NCI-H1694 (cell line): ENCODE measurements at places on chromosomes 4 and X.

- no peak for DNase-seq
Measured at GRCh38 chr4:54794579-54794978, 136.8 kb downstream of the KIT start.

- DNase-seq: no peak
Measured at GRCh38 chrX:109934434-109934833, 68.5 kb upstream of the TMEM164 start.

DNA sequence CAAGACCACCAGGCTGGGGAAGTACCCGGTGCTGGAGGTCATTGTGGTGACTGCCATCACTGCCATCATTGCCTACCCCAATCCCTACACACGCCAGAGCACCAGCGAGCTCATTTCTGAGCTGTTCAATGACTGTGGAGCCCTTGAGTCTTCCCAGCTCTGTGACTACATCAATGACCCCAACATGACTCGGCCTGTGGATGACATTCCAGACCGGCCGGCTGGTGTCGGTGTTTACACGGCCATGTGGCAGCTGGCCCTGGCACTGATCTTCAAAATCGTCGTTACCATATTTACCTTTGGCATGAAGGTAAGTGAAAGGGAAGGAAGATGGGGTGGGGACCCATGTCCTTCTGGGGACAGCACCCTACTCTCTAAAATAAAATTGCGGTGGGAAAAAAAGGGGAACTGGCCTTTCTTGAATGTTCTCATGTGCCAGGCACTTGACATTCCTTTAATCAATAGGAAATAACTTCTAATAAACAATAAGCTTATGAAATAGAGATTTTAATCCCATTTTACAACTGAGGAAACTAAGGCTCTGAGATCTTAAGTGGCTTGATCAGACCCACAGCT is 51.6 kb downstream of the CLCN4 start:
- DNase-seq: no peak

DNA sequence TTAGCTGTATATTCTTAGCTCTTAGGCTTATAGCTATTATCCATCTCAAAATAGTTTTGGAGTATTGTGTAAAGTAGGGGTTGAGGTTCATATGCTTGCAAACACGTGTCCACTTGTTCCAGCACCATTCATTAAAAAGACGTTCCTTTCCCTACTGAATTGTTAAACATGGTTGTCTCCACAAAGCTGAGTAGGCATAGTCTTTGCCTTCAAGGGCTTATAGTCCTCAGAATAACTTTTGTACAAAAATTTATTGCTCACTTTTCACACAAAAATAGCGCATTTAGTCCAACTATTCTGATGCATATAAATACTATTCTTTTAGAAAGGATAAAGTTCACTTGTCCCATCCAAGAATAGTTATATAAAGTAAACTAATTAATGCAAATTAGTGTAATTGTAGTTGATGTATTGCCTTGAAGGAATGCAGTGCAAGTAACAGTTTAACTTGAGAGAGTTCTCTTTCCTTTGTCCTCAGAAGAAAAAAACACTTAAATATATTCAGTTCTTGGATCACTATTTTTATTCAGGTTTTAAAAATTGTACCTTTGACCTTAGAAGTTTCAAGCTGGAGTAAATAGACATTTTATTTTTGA is 14.1 kb downstream of the LRIT3 start:
- DNase-seq: no peak

GRCh38 chr4:167265231-167265630 is 30.9 kb upstream of the SPOCK3 start:
- DNase-seq: no peak

GRCh38 chr4:76965866-76966579 is 16.5 kb downstream of the SEPTIN11 start:
- DNase-seq: no peak

GRCh38 chr4:53695540-53696463 is 104.5 kb upstream of the LNX1 start:
- DNase-seq: no peak

DNA sequence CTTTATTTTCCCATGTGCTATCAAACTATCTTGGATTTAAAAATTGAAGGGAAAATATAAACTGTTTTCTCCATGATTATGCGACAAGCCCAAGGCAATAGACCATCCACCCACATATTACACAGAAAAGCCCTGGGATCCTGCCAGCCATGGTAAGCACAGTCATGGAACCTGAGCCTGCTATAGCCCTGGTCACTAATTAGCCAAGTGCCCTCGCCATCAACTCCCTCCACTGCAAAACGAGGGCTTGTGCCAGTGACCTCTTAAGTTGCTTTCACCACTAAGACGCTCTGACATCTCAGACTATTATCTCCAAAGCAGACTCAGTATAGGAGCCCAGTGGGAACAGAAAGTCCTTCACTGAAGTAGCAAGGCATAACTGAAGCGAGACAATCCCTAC is 69.2 kb downstream of the NLGN4X start:
- DNase-seq: no peak

DNA sequence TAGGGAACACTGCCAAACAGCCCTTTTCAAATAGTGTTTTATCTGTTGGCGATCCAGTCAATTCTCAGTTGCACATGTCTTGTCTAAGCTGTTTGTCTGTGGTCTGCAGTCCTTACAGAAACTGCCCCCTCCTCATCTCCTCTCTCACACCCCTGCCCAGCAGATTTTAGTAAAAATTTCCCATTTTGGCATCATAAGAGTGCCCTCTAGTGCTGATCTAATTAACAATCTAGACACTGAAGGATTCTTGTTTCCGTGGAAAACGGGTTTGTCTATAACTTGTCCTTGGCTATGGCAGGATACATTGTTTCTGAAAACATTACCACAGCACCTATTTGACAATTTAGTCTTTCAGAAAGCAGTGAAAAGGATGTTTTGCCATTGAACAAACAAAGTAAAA is 227.2 kb upstream of the MBNL3 start:
- no peak for DNase-seq

DNA sequence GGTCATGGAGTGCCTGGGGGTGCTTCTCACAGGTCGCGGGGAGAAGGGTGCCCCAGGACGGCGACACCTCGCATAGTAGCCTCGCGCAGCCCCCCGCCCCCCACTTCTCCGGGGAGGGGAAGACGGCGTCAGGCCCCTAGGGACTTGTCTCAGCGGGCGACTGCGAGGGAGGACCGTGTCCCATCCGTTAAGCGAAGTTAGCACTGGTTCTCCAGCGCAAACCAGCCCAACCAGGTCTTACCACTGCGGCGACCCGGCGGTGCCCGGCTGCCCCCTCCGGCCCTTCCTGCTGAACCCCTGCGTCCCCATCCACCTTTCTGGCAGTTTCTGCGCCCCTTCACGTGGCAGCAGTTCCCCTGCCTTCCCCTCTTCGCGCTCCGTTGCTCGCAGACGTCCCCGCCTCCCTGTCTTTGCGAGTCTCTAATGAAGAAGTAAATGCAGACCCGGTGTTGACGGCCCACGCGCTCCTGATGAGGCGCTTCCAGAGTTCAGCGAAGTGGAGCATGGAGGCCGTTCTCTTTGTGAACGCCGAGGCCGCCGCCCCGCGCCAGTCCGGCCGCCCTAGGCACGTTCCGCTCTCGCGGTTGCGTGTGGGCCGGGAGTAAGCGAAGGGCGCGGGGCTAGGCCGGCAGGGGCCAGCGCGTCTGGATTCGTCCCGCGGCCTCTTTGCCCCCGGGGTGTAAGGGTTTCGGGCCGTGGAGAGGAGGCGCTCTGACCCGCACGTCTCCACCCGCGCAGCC is 3.0 kb downstream of the SLIT2 start:
- DNase-seq: no peak

- DNase-seq: no peak
Measured at GRCh38 chrX:71945237-71945805, 34.7 kb downstream of the NHSL2 start.

DNA sequence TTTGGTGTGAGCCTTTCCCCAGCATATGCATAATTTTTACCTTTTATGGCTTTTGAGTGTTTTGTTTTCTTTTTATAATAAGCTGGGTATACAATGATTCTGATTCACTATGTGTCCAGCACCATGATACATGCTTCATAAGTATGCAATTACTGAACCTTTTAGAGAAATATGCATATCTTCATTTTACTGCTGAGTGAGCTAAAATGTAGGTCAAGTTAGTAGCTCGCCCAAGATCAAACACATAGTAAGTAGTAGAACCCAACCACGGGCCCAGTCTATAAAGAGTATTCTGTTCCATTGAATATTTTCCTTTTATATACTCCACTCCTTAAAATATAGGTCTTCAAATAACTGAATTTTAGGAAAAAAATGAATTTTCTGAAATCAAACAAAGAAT is 362.4 kb upstream of the HTR2C start:
- no peak for DNase-seq

DNA sequence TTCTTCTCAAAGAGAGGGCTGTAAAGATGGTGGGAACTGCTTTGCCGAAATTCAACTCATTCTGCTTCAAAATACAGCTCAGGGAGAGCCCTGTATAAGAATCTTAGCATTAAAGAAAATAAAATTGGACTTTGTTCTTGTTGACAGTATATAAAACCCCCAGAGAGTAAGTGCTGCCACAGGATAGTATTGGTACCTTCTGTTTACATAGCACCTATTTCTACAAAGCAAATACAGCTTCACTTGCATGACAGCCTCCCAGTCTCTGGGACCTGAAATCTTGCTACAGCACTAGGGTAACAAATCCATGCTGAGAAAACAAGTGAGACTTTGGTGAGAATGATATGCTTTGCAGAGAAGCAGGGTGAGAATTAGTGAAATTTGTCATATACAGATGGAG is 428.6 kb downstream of the ADGRL3 start:
- no peak for DNase-seq

- no peak for DNase-seq
Measured at GRCh38 chr4:176872461-176872860, 79.7 kb upstream of the VEGFC start.

DNA sequence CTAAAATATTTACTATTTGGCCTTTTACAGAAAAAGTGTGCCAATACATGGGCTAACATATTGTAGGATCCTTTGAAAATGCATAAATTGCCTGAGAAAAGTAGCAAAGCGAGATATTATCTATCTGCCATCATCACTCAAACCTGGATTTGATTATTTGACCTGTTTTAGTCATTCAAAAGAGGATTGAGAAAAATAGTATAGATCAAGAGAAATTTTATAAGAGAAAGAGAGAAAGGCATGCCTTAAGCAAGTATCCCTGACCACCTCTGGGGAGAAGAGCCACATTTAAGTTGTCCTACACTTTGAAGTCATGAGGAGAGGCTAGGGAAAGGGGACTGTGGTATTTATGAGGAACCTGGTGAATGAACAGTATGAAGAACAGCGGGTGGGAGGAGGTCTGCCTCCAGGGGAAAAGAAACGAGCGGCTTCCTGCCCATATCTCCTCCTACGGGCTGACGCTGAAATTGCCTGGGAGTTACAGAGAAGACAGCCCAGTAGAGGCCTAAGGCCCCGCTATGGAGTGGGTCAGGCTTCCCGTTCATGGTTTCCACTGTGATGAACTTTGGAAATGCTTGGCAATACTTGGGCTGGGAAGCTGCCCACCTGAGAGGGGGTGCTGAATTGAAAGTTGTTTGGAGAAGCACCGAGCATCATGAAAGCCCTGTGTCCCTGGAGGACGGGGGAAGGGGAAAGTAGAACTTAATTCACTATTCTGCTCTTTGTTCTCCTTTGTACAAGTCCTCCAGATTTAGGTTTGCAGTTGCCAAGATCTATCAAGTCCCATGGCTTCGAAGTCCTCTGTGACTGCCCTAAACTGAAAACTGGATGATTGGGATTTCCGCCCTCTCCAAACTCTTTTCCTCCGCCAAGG is 106.9 kb upstream of the ACSL4 start:
- no peak for DNase-seq
